GM18507 (cell line): ENCODE measurements at places on chromosomes 7 and 10.

DNA sequence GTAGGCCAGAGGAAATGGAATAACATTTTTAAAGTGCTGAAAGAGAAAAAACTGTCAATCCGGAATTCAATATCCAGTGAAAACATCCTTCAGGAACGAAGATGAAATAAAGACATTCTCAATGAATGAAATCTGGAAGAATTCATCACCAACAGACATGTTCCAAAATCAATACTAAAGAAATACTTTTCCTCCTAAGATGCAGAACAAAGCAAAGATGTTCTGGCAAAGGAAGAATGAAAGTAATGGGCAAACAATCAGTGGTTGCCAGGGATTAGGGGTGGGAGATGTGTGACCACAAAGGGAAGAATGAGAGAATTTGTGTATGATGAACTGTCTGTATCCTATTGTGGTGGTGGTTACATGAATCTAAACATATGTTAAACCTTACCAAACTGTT, 52.8 kb upstream of the EEPD1 start:
- DNase-seq: no peak

DNA sequence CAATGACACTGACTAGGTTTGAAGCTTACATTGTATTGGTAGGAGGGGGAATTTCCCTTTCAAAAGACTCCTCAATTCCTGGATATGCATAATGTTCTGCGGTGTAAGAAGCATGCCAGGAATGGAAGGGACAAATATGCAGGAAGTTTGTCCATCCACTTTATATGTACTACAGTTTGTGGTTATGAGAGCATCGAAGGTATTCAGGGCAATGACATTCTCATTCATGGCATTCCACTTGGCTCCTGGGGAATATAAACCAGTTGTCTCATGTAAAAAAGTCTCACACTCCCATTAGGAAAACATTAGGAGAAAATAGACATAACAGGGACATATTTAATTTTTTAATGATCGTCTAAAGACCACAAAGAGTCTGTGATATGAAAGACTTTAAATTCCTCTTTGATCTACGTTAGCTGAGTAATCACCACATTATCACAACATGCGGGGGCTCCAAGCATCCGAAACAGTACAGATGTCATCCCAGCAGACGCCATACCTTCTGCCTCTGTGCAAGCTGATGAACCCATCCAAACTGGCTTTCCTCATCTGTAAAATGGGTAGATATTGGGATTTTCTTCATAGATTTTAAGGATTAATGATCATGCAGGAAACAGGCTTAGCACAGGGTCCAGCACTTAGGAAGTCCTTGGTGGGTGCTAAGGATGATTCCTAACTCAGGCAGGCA, 675.3 kb downstream of the INHBA start:
- no peak for DNase-seq

DNA sequence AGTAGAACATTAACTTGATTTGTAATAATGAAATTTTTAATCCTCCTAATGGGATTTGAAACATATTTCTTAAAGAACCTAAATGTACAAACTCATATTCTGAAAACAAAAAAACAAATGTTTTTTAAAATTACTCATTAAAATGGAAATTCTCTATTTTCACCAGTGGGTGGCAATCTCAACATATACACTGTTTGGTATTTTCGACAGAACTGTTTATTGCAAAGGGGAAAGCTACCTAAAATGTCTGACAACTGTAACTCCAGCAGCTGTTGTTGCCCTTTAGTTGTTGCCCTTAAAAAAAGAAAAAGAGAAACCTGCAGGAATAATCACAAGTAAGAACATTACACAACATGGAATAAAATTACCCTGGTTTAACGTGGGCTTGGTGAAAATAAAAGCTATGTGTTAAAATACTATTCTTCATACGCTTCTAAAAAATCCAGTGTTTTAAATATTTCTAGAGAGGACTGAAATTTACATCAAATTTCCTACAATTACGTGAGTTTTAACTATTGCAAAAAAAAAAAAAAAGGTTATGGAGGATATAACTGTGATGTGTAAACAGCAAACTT, 54.5 kb downstream of the COL1A2 start:
- DNase-seq: no peak

DNA sequence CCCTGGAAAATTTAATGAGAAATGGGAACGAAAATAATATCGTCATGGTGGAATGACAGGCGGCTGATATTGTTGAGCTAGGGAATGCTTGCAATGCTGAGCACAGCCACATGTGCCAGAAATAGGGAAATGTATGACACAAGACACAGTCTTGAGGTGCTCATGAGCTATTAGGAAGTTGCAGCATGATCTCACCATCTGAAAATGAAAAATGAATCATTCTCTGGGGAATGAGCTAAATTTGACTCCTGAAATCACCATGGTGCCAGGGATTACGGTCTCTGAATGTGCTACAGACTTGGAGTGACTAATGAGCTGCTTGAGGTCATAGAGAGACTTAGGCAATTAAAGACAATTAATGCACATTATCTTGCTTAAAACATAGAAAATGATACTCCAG, 845.0 kb downstream of the CNTNAP2 start:
- DNase-seq: no peak

DNA sequence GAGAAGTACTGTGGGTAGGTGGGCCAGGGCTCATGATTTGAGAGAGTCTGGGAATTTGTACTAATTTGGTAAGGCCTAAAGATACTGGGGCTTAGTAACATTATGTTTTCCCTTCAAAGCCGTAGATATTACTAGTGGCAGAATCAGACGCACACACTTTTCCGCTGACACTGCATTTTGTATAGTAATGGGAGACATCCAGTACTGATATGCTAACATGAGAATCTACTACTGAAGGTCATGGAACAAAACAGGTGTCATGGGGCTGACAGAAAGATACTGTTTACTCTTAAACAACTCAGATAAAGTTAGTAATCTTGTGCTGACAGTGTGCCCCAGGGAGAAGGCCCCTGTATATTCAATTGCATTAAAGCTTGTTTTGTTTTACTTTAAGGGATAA, 11.1 kb upstream of the GIMAP7 start:
- no peak for DNase-seq

- no peak for DNase-seq
These were observed 411.8 kb upstream of the MGMT start for GRCh38 chr10:129055225-129055624.

- DNase-seq: no peak
These were observed 13.5 kb downstream of the KCNH2 start for GRCh38 chr7:150964593-150965111.

- DNase-seq: no peak
These were observed 156.4 kb upstream of the FGFR2 start for GRCh38 chr10:121754666-121755065.

DNA sequence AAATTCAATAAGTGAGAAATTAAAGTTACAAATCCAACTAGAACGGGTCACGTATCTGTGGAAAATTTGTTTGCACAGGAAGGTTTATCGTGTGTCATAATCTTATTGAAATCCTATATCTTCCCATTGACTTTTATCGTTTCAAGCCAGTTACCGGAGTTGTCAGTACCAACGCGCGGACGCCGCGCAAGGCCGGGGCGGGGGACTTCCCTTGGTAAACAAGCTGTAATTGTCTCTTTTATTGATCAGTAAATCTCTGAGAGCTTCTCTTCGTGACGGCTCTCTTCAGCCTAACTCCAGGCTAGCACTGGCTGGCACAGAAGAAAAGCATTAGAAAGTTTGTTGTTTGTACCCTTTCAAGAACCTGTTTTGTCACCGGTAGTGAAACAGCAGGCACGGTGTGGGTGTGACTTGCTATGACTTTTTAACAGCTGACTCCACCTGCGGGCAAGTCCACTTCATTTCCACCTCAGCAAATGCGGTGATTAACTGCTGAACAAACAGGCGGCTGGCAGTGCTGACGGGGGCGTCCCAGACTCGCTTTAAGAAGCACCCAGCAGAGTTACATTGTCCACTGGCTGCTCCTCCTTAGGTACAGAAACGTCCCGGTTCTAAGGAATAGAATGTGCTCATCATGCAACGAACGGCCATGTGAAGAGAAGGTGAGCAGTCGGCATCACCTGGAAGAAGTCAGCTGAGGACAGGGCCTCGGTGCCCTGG, 215.8 kb downstream of the MAD1L1 start:
- DNase-seq: no peak

GRCh38 chr10:37226524-37226923, 101.1 kb downstream of the ANKRD30A start:
- no peak for DNase-seq

GRCh38 chr7:29076631-29077030, 69.7 kb downstream of the CPVL start:
- no peak for DNase-seq

DNA sequence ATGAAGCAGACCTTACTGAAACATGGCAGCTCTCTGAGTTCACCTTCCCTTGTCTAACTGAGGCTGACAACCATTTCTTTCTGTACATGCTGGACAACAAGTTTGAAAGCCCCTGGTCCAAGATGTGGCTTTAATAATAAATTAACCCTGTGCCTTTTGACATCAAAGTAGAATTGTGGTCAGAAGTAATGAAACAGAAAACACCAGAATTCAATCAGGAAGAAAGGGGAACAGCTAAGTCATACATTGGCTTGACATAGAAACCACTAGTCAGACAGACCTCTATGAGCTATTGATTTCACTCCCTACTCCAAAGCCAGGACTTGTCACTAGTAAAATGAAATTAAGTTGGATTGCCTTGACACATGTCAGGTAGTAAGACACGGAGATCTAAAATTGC, 175.2 kb upstream of the ASAH2 start:
- no peak for DNase-seq

DNA sequence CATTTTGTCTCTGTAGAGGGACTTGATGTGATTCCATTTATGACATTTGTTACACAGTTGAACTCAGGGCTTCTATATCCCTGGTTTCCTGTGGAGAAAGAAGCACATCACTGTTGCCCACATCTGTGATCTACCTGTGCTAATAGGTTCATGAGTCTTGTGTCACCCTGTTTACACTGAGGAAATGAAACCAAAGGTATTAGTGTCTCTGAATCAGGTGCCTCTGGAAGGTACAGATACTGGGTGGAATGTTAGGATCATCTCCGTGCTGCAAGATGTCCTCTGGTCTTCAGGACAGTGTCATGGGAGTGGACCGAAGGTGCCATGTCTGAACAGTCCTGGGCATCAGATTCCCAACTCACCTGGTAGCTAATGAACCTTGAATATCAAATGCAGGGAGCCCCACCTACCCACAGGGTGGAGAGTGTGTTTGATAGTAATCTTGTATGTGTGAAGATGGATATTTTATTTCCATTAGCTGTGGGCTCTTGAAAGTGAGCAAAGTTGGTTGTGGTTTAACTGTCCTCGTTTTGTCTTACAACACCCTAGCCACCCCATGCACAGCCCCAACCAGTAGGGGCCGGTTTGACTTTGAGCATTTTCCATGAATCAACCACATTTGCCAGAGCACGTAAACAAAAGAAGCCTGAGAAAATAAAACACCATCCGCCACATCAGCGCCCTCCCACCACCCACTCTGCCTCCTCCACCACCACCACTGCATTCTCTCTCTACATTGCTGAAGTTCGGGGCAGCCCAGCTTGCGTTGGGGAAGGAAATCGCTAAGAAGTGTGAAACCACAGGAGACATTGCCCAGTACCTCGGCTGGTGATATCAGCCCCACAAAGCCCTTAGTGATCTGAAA, 40.7 kb downstream of the TARP start:
- peak; percentile 11 for DNase-seq

GRCh38 chr7:32539919-32540531, 44.7 kb downstream of the AVL9 start:
- no peak for DNase-seq

- no peak for DNase-seq
These were observed 785.4 kb downstream of the IPMK start for GRCh38 chr10:57482259-57482658.

DNA sequence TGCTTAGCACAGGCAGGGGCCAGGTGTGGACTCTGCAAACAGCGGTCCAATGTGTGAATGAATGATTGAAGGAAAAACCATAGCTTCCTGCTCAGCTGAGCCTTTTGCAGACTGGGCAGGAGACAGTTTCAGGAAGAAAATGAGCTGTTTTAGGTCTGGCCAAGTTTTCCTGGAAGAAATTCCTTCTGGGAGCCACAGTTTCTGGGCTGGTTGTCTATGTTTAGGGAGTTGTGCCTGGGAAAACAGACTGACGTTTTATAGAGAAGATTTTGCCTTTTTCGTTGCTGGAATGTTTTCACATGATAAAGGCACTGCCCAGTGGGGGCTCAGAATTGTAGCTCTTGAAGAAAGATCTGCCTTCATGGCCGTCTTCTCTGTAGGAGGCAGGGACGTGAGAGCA, 255.1 kb downstream of the CCSER2 start:
- no peak for DNase-seq

DNA sequence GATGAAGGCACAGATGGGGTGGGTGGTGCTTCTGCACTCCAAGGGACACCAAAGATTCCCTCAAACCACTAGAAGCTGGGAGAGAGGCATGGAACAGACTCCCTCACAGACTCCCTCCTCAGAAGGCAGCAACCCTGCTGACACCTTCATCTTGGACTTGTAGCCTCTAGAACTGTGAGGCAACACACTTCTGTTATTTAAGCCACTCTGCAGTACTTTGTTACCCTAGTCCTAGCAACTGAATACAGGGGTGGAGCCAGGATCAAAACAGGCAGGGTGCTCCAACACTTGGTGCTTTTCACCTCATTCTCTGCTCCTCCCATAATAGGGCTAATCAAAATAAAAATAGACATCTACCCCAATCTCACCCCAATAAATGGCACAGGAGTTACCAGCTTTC, 2.3 kb upstream of the GSTO1 start:
- no peak for DNase-seq

- DNase-seq: no peak
These were observed 3.1 kb upstream of the TAS2R38 start for GRCh38 chr7:141976524-141977245.

DNA sequence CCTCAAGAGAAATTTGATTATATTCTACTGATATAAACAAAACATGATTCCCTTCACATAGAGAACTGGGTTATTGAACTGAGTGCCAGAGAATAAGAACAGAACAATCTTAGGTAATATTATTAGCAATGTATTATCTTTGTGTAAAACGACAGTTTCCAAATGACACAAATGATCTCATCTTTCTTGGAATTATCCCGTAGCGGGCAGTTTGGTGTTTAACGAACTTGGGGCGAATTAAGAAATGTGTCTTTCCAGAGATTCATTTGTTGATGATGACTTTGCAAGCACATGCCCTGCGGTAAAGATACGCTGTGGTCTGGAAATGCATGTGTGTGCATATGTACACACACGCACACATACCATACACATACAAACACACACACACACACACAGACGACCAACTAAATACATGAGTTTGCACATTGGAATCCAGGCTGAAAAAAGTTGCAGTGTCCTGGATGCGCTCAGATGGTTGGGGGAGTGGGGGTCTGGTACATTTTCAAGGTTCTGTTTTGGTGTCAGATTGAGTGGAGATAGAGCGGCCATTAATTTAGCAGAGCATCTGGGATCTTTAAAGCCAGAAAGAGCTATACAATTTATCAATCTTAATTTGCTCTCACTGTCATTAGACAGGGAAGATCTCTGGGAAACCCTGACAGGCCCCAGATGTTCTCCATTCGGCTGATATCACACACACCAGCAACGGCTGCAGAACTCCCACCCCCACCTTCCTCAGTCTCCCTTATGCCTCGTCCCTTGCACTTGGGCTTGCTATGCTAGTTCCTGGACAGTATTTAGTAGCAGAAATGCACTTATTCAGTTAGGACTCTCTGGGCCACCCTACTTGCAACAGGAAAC, 112.4 kb upstream of the FAM171A1 start:
- no peak for DNase-seq
